Stimulated activated naive CD8-positive, alpha-beta T cell treated with anti-CD3 and anti-CD28 coated beads, Interleukin-15, amount 100 ng/mL, for 72 hours (primary cell): ENCODE measurements at places on chromosomes 2 and 18.

DNA sequence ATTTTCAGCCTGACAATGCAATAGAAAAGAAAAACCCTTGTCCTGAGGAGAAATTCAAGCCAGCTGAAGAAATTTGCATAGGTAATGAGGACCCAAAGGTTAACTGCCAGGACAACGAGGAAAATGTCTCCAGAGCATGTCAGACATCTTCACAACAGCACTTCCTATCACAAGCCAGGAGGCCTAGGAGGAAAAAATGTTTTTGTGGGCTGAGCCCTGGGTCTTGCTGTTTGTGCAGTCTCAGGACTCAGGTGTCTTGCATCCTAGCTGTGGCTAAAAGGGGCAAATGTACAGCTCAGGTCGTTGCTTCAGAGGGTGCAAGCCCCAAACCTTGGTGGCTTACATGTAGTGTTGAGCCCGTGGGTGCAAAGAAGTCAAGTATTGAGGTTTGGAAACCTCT, 905.1 kb upstream of the FSHR start:
- no peak for DNase-seq

GRCh38 chr2:112805542-112805941, 21.2 kb upstream of the IL1A start:
- DNase-seq = no peak

DNA sequence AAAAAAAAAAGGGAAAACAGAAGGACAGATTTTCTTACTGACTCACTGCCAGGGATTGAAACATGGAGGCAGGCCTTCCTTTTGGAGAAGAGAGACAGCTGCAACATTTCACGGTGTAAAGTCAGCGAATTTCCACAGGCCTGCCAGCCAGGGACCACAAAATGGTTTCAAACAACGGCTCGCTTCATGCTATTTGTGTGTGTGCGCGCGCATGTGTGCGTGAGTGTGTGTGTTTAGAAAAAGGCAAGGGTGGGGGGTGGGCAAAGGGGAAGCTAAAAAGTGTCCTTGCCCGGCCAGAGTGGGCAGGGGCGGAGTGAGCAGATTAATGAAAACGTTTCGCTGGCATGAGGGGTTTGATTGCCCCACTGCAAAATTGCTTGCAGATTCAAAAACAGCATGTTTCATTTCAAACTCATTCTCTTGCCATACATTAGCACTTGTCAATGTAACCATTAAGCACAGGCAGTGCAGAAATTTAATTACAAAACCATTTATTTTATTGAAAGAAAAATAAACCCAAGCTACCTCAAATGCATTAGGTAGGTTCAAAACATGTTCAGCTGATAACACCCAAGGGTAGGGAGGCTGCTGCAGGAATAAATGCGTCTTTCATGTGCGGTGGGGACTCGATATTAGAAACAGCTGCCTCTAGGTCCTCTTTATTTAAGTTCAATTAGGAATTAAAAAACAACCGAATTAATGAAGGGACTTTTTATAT, 182.1 kb upstream of the SIX2 start:
- no peak for DNase-seq

DNA sequence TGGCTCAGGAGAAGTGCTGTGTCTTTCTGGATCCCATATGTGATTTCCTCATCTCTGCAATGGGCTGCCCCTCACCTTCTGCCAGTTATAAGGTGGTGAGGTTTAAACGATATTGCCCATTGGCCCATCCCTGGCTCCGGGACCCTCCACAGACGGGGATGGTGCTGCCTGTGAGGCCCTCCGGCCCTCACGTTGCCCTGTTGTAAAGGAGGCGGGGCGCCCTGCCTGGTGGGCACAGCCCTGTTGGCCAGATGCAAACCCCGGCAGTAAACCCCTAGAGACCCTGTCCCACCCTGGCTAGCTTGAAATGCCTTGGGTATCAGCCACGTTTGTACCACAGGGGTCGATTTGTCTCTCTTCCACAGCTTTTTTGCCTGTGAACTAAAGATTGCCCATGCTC, 7.4 kb downstream of the ARHGEF4 start:
- DNase-seq = no peak

DNA sequence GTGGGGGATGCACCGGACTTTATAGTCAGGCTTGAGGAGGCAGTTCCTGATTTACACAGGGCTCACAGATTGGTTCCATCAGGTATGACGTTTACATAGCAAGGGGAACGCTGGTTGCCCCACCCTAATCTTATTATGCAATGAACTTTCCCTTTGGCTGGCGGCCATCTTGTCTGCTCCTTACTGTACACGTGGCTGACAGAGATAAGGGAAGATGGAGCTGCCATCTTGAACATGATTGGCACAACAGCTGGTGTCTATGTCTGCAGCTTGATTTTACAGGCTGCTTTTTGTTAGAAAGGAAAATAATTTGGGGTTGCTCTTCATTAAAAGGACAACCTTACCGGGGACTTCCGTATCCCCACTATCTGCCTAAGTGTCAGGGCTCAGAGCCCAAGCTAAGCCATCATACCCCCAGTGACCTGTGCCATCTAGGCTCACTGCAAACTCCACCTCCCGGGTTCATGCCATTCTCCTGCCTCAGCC, 33.5 kb upstream of the ATG16L1 start:
- DNase-seq = no peak

DNA sequence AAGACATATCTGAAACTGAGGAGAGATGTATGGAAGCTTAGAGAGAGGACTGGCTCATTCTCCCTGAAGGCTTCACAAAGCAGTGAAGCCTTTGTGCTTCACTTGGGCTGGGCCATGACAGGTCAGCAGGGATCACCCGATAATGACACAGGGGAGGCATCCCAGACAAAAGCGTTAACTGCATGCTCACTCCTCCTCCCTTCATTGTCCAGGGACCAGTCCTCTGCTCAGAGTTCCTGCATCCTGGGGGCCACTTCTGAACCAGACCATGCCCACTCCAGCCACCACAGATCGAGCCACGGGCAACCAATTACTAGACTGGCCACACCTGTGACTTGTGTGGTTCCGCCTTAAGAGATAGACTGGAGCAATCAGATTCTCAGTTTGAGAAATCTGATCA, 236.0 kb downstream of the CLIP4 start:
- no peak for DNase-seq

GRCh38 chr2:176103194-176103593, 3.6 kb downstream of the HOXD12 start:
- DNase-seq = no peak

GRCh38 chr2:6510532-6510931, 355.2 kb downstream of the CMPK2 start:
- no peak for DNase-seq

GRCh38 chr2:209662021-209662420, 109.6 kb upstream of the UNC80 start:
- no peak for DNase-seq

DNA sequence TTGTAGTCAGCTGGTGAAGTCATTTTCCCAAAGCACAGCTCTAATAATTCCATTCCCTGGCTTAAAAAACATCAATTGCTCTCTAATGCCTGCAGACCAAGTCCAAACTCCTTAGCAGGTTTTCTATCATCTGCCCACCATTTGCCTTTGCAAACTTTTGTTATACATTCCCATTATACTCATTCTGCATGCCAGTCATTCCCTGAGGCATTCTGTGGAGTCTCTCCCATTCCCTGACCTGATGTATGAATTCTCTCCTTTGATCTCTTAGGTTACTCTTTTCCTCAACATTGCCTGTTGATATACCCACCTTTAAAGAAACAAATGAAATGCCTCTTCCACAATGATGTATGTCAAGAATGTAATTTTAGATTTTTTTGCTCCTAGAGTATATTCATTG, 852.0 kb upstream of the FSHR start:
- no peak for DNase-seq

GRCh38 chr18:11504962-11505361, 104.4 kb upstream of the SLC35G4 start:
- no peak for DNase-seq

DNA sequence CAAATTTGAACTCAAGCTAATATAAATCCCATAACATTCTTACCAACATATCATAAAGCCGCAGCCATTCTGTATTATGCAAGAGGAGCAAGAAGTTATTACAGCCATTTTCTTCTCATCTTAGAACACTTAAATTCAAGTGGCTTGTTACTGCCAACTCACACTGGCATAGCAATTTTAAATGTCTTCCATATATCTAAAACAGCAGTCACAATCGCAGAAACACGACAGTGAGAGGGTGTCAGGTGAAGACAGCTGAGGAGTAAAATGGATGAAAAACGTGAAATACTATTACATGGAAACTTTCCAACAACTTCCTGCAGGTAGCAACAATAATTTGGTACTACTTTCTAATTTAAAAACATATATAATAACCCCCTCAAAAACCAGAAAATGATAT, 17.9 kb downstream of the PPP3R1 start:
- no peak for DNase-seq

DNA sequence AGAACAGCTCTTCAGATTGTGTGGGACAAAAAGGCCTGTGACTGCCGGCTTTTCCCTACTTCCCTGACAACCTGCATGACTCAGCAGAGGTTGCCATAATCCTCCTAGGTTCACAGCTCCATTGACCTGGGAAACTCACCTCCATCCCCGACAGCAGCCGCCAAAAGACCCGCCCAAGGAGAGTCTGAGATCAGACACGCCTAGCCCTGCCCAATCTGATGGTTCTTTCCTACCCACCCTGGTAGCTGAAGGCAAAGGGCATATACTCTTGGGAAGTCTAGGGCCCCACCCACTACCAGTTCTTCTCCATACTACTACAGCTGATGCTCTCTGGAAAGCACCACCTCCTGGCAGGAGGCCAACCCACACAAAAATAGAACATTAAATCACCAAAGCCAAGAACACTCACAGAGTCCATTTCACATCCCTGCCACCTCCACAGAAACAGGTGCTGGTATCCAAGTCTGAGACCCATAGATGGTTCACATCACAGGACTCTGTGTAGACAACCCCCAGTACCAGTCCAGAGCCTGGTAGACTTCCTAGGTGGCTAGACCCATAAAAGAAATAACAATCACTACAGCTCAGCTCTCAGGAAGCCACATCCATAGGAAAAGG, 140.6 kb downstream of the NETO1 start:
- no peak for DNase-seq

GRCh38 chr2:150279686-150280085, 207.8 kb downstream of the RND3 start:
- no peak for DNase-seq
